ENCODE measurements at places on chromosomes 6 and 20. TPM values are rescaled to one million over a fixed set of nuclear protein-coding genes. Genes with fewer than 3 reads are reported as not detected.

- H3K4me1 ChIP-seq = no peaks in the 10 kb centered on the region
- no peak overlapping the region for H3K4me3 ChIP-seq
- no peak for DNase-seq
- no peak overlapping the region for H3K27ac ChIP-seq
- H3K36me3 ChIP-seq = no peaks in the 10 kb centered on the region
Observed at GRCh38 chr6:126075335-126076071, 89.2 kb downstream of the TRMT11 start.

Gene PLCB4
- 31.8 TPM for total RNA-seq

Gene NEURL2
- 5.1 TPM for total RNA-seq

GRCh38 chr6:1079525-1079924 is 232.4 kb upstream of the FOXQ1 start:
- H3K27ac ChIP-seq = no peak overlapping the region
- no peak for DNase-seq
- no peaks in the 10 kb centered on the region for H3K36me3 ChIP-seq
- peaks cover 8% of the 10 kb centered on the region for H3K27me3 ChIP-seq
- H3K4me3 ChIP-seq = no peak overlapping the region

Gene ERVFRD-1
- total RNA-seq = not detected

DNA sequence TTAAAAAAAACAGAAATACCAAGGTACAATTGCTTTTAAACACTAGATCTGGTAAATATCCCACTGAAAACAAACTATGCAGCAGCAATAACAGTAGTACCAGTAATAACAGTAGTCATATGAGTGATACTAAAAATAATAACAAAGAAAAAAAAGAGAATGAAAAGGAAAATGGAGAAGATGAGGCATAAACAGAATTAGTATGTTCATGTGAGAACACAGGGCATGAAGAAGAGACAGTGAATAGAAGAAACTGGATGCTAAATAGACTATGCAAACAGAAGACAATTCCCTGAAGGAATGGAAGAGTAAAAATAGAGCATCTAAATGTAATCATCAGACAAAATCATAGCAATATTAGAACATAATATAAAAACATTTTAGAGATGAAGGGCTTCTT is 121.1 kb downstream of the RNGTT start:
- DNase-seq = no peak
- no peaks in the 10 kb centered on the region for H3K4me1 ChIP-seq
- H3K4me3 ChIP-seq = no peak overlapping the region
- no peaks in the 10 kb centered on the region for H3K27me3 ChIP-seq
- H3K36me3 ChIP-seq = no peaks in the 10 kb centered on the region
- H3K27ac ChIP-seq = no peak overlapping the region

- no peak overlapping the region for H3K4me3 ChIP-seq
- no peaks in the 10 kb centered on the region for H3K4me1 ChIP-seq
- no peak for DNase-seq
- H3K36me3 ChIP-seq = no peaks in the 10 kb centered on the region
- H3K27me3 ChIP-seq = no peaks in the 10 kb centered on the region
- no peak overlapping the region for H3K27ac ChIP-seq
Observed at GRCh38 chr20:2742934-2743559, 50.5 kb downstream of the EBF4 start.

- peaks cover 6% of the 10 kb centered on the region for H3K27me3 ChIP-seq
- no peak overlapping the region for H3K27ac ChIP-seq
- no peak overlapping the region for H3K4me3 ChIP-seq
- no peaks in the 10 kb centered on the region for H3K36me3 ChIP-seq
- no peaks in the 10 kb centered on the region for H3K4me1 ChIP-seq
Observed at GRCh38 chr20:44851545-44851944, 34.0 kb upstream of the YWHAB start.

- DNase-seq = no peak
- H3K4me3 ChIP-seq = no peak overlapping the region
- no peak overlapping the region for H3K27ac ChIP-seq
- H3K36me3 ChIP-seq = no peaks in the 10 kb centered on the region
Observed at GRCh38 chr6:85868685-85869084, 226.0 kb upstream of the SYNCRIP start.

DNA sequence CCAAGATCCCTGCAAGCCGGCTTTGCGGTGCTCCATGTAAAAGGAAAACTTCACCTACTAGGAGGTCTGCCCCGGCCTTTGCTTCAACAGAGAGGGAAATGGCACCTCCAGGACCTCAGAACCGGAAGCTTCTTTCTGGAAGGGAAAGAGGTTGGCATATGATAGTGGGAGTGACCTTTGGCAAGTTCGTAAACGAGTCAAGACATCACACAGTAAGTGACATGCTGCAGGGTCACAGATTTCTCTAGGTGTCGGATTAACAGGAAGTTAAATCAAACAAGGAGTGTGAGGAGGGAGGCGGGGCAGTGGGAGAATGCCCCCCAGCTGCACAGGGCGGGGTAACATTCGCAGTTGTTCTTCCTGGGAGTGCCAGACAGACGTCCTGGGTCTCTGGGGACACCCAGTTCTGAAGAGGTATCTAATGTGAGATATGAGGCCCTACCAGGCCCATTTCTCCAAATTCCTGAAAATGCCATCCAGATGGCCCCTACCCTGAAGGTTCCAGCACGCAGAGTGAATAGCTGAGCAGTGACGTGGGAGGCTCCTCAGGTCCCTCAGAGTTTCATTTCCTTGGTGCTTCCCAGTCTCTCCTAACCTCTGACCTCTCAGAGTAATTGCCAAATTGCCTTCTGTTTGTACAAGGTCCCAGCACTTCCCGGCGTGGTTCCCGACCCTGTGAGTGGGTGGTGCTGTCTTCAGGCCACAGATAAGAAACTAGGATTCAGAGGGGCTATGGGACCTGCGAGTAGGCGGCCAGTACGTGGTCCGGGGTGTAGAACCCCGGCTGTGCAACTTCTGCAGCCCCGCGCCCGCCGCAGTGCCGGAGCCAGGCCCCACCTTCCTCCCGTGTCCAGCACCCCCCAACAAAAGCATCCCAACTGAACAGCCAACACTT is 1.9 kb downstream of the RRBP1 start:
- DNase-seq = peak; percentile 42
- peak overlapping the region; percentile 53 for H3K4me3 ChIP-seq
- no peaks in the 10 kb centered on the region for H3K27me3 ChIP-seq
- H3K27ac ChIP-seq = peak overlapping the region; percentile 95
- peaks cover 2% of the 10 kb centered on the region for H3K36me3 ChIP-seq

- no peak for DNase-seq
- H3K36me3 ChIP-seq = peaks cover 7% of the 10 kb centered on the region
- H3K4me1 ChIP-seq = peaks cover 4% of the 10 kb centered on the region
- no peaks in the 10 kb centered on the region for H3K27me3 ChIP-seq
- no peak overlapping the region for H3K27ac ChIP-seq
Observed at GRCh38 chr20:62392621-62393334, 5.9 kb downstream of the RPS21 start.

DNA sequence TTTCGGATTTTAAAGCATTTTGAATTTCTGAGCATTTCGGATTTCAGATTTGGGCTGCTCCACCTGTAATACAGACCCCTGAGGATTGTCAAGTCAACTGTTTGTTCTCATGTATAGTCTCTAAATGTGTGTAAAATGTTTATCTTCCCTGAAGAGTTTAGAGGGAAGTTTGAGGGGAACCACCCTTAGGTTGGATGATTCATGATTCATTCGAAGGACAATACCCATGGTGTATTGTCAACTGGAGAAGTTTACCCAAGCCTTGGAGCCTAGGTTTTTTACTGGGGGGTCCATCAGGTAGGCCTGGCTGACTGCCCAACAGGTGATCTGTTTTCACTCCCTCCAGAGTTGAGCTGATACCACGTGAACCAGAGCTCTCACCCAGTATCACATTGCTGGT is 18.9 kb downstream of the GSTA4 start:
- H3K27me3 ChIP-seq = no peaks in the 10 kb centered on the region
- no peaks in the 10 kb centered on the region for H3K36me3 ChIP-seq
- no peak for DNase-seq
- H3K27ac ChIP-seq = no peak overlapping the region
- no peaks in the 10 kb centered on the region for H3K4me1 ChIP-seq

DNA sequence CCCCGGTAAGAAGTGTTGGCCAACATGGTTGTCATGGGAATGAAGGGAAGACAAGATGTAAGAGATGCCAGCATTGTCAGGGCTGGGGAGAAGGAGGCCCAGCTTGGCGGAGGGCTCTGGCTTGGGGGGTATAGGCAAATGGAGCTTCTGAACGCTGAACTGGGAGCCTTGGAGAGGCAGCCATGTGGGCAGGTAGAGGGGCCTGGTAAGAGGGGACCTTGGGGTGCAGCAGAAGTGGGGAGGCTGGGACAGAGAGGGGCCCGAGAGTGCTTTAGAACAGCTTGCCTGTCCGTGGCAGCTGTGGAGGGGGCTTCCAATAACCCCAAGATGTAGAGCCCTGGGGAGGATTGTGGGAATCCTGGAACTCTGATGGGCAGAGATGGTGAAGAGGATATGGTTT is 3.0 kb downstream of the SLC22A1 start:
- no peaks in the 10 kb centered on the region for H3K36me3 ChIP-seq
- no peak overlapping the region for H3K27ac ChIP-seq
- no peak for DNase-seq
- no peaks in the 10 kb centered on the region for H3K4me1 ChIP-seq
- H3K27me3 ChIP-seq = no peaks in the 10 kb centered on the region

DNA sequence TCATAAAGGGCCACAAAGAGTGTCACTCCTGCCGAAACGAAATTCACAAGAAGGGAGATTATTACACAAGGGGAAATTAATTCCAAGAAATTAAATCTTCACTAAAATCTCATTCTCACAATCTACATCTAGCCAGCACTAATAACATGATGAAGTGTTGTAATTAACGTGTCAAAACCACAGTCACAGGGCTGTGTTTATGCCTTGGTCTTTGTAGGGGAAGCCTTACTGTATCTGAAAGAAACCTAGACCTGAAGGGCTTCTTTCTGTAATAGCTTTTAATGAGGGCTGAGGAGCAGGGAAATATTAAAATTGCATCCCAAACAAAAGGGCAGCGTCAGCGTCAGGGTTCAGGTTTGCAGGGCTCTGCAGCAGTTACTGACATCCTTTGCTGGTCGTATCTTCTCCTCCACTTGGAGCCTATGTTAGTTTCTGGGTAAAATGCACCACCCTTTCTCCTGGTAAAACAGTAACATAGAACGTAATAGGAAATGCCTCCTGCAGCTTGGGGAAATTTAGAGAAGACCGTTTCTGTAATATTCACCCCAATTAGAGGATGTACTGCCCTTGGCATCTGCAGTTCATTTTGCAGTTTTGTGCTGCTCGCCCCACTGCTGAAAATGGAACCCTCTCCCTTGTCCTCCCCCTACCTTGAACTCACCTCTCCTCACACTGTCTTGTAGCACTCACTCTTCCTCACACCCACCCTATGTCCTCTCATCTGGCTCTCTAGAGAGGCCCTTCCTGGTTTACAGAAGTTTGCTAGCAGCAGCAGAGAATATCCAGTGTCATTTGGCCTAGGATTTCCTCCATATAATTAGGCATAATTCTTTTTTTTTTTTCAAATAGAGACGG is 109.0 kb upstream of the TRAF3IP2 start:
- no peak overlapping the region for H3K4me3 ChIP-seq
- DNase-seq = no peak
- peaks cover 30% of the 10 kb centered on the region for H3K4me1 ChIP-seq
- no peaks in the 10 kb centered on the region for H3K27me3 ChIP-seq

DNA sequence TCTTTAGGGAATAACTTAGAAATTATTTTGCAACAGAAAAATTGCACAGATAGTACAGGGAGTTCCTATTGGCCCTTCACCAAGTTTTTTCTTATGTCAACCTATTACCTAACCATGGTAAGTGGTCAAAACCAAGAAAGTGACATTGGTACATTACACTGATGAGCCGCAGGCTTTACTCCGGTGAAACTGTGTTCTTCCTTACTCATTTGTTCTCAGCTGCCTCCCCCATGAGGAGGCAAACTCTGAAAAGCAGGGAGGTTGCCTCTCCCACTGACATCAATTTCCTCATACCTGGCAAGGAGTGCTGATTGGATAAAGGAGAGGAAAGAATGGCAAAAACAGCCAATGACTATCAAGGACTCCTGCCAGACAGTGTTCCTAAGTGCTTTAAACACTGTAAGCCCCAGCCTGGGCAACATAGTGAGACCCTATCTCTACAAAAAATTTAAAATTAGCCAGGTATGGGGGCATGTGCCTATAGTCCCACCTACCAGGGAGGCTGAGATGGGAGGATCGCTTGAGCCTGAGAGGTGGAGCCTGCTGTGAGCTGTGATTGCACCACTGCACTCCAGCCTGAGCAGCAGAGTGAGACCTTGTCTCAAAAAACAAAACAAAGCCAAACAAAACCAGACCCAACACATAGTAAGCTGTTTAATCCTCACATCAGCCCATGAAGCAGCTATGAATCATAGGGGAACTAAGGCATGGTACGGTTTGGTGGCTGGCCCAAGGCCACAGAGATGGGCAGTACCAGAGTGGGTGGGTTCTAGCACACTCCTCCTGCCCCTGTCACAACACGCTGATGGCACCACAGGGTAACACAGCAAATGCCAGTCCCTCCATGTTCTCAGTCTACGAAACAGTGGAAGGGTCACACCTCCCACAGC is 24.7 kb downstream of the C20orf203 start:
- no peaks in the 10 kb centered on the region for H3K4me1 ChIP-seq
- no peaks in the 10 kb centered on the region for H3K27me3 ChIP-seq
- DNase-seq = no peak
- no peak overlapping the region for H3K4me3 ChIP-seq

Gene CITED2
- total RNA-seq = 149 TPM

DNA sequence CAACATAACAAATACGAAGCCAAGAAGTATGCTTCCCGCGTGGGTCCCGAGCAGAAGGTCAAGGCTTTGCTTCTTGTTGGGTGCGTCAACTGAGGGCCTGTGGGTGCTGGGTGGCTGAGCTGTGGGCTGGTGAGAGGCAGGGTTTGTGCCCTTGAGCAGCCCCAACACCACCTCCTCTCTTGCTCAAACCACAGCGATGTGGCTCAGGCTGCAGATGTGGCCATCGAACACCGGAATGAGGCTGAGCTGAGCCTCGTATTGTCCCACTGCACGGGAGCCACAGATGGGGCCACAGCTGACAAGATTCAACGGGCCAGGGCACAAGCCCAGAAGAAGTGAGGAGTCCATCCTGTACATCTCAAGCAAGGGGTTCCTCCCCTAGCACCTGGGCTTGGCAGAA is 7.0 kb upstream of the PTPRA start:
- DNase-seq = no peak
- peaks cover 10% of the 10 kb centered on the region for H3K4me1 ChIP-seq
- H3K27ac ChIP-seq = no peak overlapping the region
- no peak overlapping the region for H3K4me3 ChIP-seq
- H3K36me3 ChIP-seq = peaks cover 45% of the 10 kb centered on the region

Gene JAG1
- 21.1 TPM for total RNA-seq

DNA sequence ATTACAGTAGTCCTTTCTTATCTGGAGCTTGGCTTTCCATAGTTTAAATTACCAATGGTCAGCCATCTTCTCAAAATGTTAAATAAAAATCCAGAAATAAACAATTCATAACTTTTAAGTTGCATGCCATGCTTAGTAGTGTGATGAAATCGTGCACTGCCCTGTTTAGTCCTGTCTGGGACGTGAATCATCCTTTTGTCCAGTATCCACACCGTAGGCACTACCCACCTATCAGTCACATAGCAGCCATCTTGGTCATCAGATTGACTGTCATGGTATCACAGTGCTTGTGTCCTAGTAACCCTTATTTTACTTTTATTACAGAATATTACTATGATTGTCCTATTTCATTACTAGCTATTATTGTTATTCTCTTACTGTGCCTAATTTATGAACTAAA is 924.1 kb downstream of the EYS start:
- H3K36me3 ChIP-seq = no peaks in the 10 kb centered on the region
- no peaks in the 10 kb centered on the region for H3K27me3 ChIP-seq
- H3K27ac ChIP-seq = no peak overlapping the region
- H3K4me1 ChIP-seq = no peaks in the 10 kb centered on the region
- no peak overlapping the region for H3K4me3 ChIP-seq
- DNase-seq = no peak

All from heart left ventricle (tissue), 16 donors.